Iris pigment epithelial cell (primary cell): ENCODE measurements at places on chromosomes 3 and 15.

DNA sequence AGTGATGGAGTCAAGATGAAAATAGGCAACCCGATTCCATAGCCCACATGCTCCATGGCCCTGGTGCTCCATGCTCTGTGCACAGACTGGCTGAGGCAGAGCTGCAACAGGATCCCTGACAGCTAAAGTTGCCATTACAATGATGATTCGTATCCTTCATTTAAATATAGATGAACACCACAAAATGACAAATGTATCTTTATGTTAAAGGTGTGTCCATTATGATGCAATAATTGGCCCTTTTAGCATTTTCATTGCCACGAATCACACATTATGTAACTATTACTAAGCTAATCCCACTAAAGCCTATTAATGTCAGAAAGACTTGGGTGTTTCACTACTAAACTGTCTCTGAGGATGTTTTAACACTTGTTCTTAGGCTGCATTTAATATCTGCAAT, 270.2 kb upstream of the THBS1 start:
- DNase-seq = no peak

GRCh38 chr15:59311195-59311594, 61.5 kb downstream of the MYO1E start:
- DNase-seq = no peak

GRCh38 chr3:53154881-53155285, 6.1 kb upstream of the PRKCD start:
- DNase-seq = no peak

DNA sequence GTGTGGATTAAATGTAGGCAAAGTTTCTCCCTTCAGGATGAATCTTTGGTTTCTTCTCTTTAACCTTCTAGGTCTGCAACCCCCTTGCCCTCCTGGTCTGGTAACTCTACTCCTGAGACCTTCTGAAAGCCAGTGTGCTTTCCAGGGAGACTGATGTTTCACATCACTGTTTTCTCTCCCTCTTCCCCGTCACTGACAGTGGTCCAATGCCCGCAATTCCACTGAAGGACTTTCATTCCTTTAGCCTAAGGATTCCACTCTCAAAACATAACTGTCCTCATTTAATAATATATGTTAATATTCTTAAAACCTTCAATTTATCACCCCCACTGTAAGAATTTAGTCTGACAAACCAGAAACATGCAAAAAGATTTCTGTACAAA, 101.5 kb upstream of the CPNE4 start:
- DNase-seq = no peak

- DNase-seq = no peak
These were observed 164.7 kb upstream of the TSPAN3 start for GRCh38 chr15:77235566-77235965.

- no peak for DNase-seq
These were observed 8.0 kb downstream of the ZBTB20 start for GRCh38 chr3:115139072-115139471.

GRCh38 chr3:47315069-47315647, 32.4 kb downstream of the KLHL18 start:
- peak; percentile 21 for DNase-seq

GRCh38 chr3:4247391-4247790, 55.8 kb upstream of the SETMAR start:
- no peak for DNase-seq

GRCh38 chr3:16286161-16286560, 21.1 kb downstream of the OXNAD1 start:
- DNase-seq = no peak

- no peak for DNase-seq
These were observed 93.3 kb upstream of the BLM start for GRCh38 chr15:90623854-90624253.

- no peak for DNase-seq
These were observed 171.1 kb downstream of the PDZRN3 start for GRCh38 chr3:73453666-73454065.
